ENCODE measurements at places on chromosomes 1 and 21.
A peak's percentile ranks its signal among the peaks of the same experiment; 100 is the strongest.

DNA sequence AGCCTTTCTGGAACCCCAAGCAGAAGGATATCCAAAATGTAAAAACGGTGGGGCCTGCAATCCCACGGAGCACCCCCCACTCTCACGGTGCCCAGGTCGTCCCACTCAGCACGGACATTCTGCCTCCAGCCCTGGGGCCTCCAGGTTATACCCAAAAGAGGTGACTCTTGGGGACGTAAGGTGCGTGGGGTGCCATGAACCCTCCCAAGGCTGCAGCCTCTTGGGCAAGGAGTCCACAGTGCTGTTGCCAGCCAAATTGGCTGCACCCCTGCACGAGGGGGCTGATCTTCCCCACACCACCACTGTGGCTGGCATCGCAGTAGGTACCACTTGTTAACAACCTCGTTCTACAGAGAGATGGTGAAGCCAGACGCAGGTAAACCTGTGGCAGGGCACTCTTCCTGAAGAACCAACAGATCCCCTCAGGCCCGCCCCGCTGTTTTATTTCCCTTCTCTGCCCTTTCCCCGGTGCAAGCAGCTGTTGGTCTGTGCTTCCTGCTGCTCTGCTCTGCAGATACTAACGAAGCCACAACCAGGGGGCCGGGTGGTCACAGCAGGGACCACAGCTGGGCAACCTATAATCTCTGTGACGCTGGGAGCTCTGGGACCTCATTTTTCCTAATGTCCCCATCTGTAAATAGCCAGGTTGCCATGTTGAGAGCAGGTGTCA, 8.7 kb downstream of the TFF3 start:
- peak; percentile 45 for DNase-seq

GRCh38 chr1:63601463-63601862, 8.3 kb downstream of the PGM1 start:
- no peak for DNase-seq

- no peak for DNase-seq
Observed at GRCh38 chr1:29481031-29481430, 244.7 kb downstream of the PTPRU start.

- DNase-seq: no peak
Observed at GRCh38 chr1:10155087-10155712, 55.2 kb upstream of the KIF1B start.

DNA sequence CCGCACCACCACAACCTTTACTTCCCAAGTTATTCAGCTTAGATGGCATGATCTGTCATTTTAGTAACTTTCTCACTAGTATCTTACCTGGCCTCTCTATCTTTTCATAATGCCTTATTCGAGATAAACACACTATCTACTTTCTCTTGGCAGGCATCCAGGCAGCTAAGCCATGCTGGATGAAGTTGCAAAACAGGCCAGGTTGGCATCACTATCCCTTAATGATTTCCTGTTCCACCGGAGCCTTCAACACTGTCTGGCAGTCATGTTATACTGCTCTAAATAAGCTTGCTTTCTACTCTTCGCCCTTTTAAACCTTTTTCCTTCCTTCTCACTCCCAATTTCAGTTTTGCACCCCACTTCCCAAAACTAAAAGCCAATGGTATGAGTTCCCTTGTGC, 12.0 kb upstream of the KCNH1 start:
- DNase-seq: no peak

DNA sequence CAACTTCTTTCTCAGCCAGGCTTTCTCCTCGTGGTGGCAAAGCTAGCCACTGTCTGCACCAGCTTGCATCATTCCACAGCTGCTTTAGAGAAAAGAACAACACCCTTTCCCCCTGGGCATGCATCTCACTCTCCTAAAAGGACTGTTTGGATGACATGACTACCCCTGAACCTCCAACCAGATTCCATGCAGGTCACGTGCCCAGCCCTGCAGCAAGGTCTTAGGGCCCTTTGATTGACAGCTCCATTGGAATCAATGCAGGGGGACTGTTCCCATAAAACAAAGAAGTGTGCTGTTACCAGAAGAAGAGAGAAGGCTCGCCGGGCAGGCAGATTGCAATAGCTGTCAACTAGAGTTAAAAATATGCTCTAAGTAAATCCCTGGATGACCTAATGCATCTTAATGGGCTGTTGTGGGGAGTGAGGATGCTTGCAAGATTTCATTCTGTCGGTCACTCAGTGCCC, 24.4 kb downstream of the KCNA2 start:
- DNase-seq: no peak

GRCh38 chr1:154198756-154199562, 7.1 kb upstream of the TPM3 start:
- DNase-seq: no peak

- DNase-seq: peak; percentile 50
Observed at GRCh38 chr1:201917362-201918033, 28.8 kb downstream of the SHISA4 start.

Measured in sciatic nerve (tissue), 2 donors.